ENCODE measurements at places on chromosomes 1 and 21. TPM values are rescaled to one million over a fixed set of nuclear protein-coding genes. Genes with fewer than 3 reads are reported as not detected.

GRCh38 chr1:29962336-29962735 lies 726.0 kb downstream of the PTPRU start:
- DNase-seq: no peak

- no peak for DNase-seq
These were observed 181.8 kb upstream of the FMN2 start for GRCh38 chr1:239909898-239910297.

DNA sequence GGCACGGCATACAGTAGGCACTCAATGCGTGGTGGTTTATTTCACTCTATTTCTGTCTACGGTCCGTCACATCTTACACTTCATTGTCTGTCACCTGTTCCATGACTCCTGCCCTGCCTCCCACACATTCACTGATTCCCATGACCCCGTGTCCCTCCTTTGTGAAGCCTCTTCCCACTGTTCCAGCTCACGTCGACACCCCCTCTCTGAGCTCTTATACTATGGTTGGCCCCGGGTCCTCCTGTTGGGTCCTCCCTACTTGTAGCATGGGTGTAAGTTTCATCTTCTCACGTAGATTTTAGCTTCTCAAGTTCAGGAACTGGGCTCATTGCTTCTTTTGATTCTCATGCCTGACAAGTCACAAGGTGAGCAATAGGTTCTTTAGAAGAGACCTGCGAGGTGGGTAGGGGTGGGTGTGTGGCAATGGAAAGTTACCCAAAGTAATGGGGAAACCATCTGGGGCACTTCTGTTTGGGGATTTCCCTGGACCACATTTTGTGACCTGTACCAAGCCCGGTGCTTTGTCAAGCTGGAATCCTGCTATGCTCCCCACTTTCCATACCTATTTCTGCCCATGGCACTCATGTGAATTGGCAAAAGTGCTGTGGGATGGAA lies 22.1 kb upstream of the IL10 start:
- no peak for DNase-seq

DNA sequence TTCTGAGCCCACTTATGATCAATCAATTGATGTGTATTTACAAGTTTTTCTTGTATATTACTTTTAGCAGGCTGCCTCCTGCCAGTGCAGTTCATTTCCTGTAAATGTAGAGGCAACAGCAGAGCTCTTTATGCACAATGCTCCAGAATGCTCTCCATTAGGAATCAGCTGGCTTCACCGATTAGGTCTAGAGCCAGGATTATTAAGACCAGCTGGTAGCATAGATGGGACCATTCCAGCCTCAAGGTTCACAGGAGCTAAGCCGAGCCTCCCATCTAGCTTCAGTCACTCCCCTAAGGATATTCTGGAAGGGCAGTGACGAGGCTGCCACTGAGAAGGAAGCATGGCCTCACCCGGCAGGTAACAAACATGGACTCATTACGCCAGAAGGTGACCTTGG lies 36.8 kb downstream of the DHRS3 start:
- DNase-seq: no peak

DNA sequence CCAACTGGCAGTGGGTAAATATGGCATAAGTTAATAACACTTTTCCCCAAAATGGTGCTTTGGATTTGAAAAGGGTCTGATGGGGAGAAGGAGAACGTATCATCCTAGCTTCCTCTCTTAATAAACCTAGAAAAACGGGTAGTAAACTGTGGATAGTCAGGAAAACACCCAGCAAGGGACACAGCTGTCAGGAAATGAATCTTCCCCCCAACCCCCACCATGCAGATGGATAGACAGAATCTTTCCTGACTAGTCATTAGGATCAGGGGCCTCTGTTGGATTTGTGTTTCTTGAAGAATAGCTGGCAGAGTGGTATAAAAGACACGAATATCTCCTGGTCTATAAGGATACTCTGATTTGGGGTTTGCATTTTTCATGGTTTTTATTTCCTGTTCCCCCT lies 22.5 kb upstream of the LAX1 start:
- no peak for DNase-seq

Gene LCE6A
- not detected for total RNA-seq

DNA sequence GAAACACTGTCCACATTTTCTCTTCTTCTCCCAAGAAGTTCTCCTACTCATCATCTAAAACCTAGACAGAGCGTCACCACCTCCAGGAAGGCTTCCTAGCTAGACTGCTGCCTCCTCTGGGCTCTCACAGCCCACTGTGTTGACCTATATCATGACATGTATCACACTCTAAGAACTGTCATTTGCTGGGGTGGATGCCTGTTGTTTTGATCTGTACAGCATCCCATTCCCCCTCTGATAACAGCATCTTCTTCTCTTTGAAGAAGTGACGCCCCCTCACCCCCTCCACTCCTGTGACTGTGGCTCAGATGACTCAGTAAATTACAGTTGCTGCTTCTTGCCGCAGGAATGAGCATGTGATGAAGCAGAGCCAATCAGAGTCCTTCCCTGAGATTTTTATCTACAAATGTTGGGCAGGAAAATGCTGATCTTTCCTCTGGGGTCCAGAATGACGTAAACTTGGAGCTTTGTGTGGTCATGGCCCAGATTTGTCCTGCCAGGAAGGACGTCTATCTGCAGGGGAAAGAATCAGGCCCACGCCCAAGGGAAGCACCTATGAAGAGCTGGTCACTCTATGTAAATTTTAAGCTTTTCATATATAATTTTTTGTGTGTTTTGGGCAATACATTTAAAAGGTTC lies 28.0 kb upstream of the FOXO6 start:
- DNase-seq: no peak

DNA sequence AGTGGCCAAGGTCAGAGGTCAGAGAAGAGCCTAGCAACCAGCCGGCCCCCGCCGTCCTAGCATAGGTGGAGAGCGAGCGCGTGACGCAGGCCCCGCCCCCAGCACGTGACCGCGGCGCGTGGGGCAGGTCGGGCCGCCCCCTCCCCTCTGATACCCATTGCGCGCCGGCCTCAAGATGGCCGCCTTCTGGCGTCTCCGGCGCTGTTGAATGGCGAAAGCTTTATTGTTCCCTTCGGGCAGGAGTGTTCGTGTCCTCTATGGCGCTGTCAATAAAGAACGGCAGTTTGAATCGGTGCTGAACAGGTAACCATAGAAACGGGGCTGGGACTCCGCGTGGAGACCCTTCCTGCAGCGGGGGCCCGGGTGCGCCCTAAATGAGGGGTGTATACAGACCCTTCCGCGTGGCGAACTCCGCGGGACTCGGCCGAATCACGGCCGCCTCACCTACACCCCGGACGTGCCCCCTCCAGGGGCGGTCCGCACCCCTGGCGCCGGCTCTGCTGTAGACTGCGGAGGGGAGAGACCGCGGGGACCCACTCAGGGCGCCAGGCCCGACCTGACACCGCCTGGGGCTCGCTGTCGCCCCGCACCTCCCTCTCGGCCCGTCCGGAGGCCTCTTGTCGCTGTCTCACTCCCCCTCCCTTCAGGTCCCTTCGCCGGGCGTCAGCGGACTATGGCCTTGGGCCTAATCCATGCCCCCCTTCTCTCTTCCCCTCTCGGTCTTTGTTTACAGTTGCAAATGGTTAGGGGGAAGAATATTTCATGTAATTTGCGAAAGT lies at the start of gene ZBTB40:
TSS of gene ZBTB40 (plus strand) at position 150 of the 779 bp plus-strand sequence. CDS start 38,098 bp downstream, outside the sequence.
- peak; percentile 95 for DNase-seq

Gene NUAK2
- total RNA-seq: 0.98 TPM

GRCh38 chr1:24018611-24019580 lies 38.8 kb upstream of the SRSF10 start:
- DNase-seq: peak; percentile 99

Gene MYOC
- 2.0 TPM for total RNA-seq

Gene KRTAP19-1
- not detected for total RNA-seq

DNA sequence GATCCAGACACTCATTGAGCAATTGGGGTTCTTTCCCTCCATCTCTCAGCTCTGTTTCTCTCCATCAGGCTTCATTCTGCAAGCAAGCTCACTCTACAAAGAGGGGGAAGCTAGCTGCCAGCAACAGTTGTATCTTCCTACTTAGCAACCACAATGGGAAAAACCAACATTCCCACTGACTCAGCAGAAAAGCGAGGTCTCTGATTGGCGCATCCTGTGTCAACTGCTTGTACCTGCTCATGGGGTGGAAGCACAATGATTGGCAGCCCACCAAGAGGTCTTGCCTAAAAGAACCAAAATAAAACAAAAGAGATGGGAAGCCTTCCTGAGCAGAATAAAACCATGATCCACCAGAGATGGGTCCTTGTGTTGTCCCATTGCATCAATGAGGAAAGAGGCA lies 4.0 kb upstream of the CDA start:
- no peak for DNase-seq

Gene SLC45A3
- total RNA-seq: 2.9 TPM

DNA sequence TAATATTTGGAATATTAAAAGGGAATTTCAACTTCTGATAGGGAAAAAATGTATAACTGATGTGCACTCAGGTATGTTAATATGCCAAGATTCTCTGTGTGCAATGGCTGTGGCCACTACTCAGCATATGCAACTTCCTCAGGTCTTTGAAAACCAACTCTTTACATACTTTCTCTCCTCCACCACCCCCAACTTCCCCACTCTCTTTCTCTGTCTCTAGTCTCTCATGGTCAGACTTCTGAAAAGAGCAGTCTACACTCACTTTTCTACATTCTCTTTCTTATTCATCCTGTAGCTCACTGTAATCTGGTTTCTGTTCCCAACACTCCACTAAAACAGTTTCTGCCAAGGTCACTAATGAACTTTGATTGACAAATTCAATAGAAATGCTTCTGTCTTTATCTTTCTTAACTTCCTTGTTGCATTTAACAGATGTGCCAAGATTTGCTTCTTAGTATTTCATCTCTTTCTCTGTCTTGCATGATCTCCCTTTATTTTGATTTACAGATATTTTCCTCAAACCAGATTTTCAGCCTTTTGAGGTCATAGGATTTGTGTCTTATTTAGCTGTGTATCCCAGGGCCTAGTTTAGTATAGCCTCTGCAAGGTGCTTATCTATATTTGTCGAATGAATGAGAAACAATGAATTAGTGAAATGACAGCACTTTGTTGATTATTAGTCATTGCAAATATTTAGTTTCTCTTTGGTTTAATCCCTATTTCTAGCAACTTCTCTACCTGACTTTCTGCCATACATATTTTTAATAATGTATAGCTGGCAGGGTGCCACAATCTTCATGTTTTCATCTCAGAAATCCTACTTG lies 168.9 kb downstream of the LMO4 start:
- no peak for DNase-seq

Gene SLC9C2
- not detected for total RNA-seq

Gene MAP10
- 3.4 TPM for total RNA-seq

Measured in breast epithelium (tissue), 4 donors.